HFFc6 (cell line): ENCODE measurements at places on chromosomes 3 and 15. TPM values are rescaled to one million over a fixed set of nuclear protein-coding genes. Genes with fewer than 3 reads are reported as not detected.

Gene TMEM87A
- total RNA-seq = 36.2 and 38.0 TPM in 2 replicates

Gene BCL2A1
- 0.46 TPM in 1 of 2 replicates, not detected in the other for total RNA-seq

Gene LRCH3
- 31.3 to 43.2 TPM (median 39.7 TPM) in 3 replicates for total RNA-seq

Gene GPR149
- total RNA-seq = not detected in 3 replicates

Gene ADAMTS17
- total RNA-seq = not detected in 3 replicates

Gene IL17RE
- 0.44 to 0.80 TPM (median 0.51 TPM) in 3 replicates for total RNA-seq

Gene PRR20G
- total RNA-seq = not detected in 3 replicates

Gene C3orf49
- total RNA-seq = not detected in 3 replicates

Gene HTR3E
- not detected in 3 replicates for total RNA-seq

Gene CLDN16
- not detected in 3 replicates for total RNA-seq

Gene RFTN1
- 53.4 and 54.9 TPM in 2 replicates for total RNA-seq

Gene PIGZ
- 3.1 and 5.0 TPM in 2 replicates for total RNA-seq

Gene HYAL3
- total RNA-seq = 6.9 to 10.9 TPM (median 7.5 TPM) in 3 replicates

Gene FGF7
- total RNA-seq = 12.3 to 57.7 TPM (median 14.6 TPM) in 3 replicates

Gene ARNT2
- 1.9 to 16.5 TPM (median 4.7 TPM) in 3 replicates for total RNA-seq

Gene ST3GAL6
- not detected in 3 replicates for total RNA-seq

Gene GABRR3
- not detected in 3 replicates for total RNA-seq

Gene GP9
- total RNA-seq = not detected in 2 replicates

Gene HSPBAP1
- 1.5 to 3.8 TPM (median 2.5 TPM) in 3 replicates for total RNA-seq

Gene GABRA5
- 2.0 to 5.4 TPM (median 4.9 TPM) in 3 replicates for total RNA-seq

Gene SPINK8
- total RNA-seq = not detected in 3 replicates

Gene XCR1
- total RNA-seq = not detected in 3 replicates

Gene CLN6
- total RNA-seq = 25.7 to 37.4 TPM (median 30.7 TPM) in 3 replicates

Gene IGF2BP2
- 97.2 to 109 TPM (median 103 TPM) in 3 replicates for total RNA-seq

Gene HTR3C
- not detected in 3 replicates for total RNA-seq

Gene RPUSD3
- total RNA-seq = 35.4 to 38.9 TPM (median 38.7 TPM) in 3 replicates

Gene RASL12
- total RNA-seq = not detected in 3 replicates

Gene CHSY1
- total RNA-seq = 29.2 to 40.2 TPM (median 31.5 TPM) in 3 replicates

Gene ZMAT3
- total RNA-seq = 92.9 to 121 TPM (median 95.9 TPM) in 3 replicates

Gene PARP6
- 21.5 to 28.4 TPM (median 27.8 TPM) in 3 replicates for total RNA-seq
